ENCODE measurements at places on chromosomes 5 and 9.

DNA sequence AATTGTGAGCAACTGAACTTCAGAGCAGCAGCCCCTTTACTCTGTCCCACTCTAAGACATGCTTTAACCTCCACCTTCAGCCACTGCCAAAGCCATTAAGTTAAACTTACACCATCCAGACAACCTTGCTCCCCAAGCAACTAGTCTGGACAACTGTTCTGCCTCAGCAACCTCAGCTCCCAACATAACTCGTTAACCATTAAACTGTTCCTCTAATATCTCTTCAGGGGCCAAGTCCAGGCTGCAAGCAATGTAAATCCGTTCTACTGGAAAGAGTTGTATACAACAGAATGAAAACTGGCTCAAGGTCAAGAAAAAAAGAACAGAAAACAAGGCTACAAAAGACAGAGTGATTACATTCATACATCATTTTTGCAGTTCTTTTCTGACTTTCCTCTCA, 131.7 kb upstream of the TARS1 start:
- no peak for DNase-seq

DNA sequence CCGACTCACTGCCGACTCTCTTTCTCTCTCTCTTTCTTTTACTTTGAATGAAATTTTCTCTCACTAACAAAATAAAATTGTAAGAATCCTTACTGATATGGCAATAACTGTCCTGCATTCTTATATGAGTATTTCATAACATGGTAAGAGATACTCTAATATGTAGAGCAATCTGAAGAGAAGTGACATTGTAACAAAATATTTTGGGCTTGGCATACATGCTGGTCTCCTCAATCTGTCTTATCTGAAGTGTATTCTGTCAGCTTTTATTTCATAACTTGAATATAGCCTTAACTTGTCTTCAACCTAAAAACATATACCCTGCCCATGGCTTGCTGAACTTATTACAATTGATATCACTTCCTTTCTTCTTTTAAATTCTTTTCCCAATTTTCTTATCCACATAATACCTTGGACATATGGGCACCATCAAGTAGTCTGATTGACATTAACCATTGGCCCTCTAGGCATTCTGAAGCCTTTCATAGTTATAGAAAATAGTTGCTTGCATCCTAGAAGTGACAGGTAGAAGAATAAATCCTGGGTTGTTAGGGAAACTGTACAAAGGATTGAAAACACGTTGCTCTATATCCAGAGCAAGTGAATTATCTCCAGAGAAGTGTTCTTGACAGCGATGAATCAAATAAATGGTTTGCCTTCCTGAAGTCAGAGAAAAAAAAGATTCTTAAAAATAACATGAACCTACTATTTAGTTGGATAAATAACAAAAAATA, 537.6 kb upstream of the TYRP1 start:
- no peak for DNase-seq

DNA sequence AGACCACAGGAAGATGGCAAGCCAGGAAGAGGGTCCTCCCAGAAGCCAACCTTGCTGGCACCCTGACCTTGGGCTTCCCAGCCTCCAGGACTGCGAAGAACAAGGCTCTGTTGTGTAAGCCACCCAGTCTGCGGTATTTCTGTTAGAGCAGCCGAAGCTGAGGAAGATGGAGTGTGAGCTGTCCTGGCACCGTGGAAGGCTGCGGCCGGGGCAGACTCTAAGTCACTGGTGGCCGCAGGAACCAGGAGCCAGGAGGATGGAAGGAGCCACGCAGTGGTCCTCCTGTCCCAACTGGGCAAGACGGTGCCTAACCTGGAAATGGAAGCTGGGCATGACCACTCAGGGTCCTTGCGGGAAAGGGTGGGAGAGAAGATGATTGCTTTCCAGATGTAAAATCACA, 89.1 kb downstream of the ZNF354C start:
- no peak for DNase-seq

DNA sequence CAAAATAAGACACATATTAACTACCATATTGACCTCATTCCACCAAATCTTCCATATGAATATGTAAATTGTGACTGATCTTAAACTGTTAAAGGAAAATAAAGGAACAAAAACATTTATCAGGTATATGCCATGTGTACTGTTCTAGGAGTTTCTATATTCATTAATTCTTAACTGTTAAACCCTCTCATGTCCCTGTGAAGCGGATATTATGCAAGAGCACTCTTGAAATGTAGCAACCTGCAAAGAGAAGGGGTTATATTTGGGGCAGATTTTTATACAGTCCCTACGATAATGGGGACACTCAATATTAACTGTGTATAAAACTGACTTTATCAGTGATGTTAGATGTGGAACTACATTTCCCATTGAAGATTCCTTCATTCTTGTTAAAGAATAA, 184.9 kb upstream of the OR13F1 start:
- DNase-seq, result no peak

- DNase-seq, result no peak
Measured at GRCh38 chr5:68190619-68191018, 24.9 kb upstream of the PIK3R1 start.

DNA sequence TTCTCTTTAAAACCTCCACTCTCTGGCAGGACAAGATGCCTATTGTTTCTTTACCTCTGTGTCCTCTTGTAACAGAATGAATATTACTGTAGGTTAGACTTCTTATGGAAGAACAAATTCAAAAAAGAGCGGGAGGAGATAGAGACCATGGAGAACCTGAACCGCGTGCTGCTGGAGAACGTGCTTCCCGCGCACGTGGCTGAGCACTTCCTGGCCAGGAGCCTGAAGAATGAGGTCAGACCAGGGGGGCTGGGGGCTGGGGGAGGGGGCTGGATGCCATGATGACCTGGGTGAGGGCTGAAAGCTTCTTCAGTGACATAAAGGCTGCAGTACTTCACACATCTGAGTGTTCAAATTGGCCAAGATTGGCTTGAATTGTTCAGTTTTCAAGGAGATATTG, 61.4 kb downstream of the CFAP90 start:
- no peak for DNase-seq

DNA sequence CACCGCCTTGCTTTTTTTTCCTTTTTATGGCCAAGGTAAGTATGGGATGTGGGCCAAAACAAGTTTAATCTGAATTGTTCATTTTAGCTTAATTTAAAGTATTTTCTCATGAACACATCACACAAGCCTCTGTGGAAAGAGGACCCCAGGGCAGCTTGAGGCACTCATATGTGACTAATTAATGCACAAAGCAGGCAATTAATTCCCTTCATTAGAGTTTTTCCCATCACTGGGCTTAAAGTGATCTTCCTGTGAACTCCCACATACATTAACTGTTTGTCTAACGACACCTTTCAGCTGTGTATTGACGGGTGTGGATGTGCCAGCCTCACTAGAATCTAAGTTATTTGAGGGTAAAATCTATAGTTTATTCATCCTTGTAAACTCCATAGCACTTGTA, 103.3 kb downstream of the MRPS27 start:
- no peak for DNase-seq

DNA sequence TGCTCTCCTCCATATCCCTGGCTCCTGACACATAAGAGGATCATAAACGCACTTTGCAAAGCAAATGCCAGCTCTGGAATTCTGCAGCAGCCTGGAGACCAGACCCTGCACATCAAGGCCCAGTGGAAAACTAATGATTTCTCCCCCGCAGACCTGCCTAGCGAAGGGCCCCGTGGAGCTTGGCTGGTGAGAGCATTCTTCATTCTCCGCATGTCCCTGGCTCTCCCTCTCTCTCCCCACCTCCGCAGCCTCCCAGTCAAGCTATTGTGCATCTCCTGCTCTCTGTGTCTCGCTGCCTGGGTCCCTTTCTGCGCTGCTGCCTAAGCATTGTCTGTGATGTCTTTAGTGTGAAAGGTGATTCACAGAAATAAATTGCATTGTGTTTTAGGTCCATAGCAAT, 46.7 kb downstream of the GRIA1 start:
- no peak for DNase-seq

- DNase-seq, result no peak
Measured at GRCh38 chr5:125874717-125875116, 548.5 kb upstream of the GRAMD2B start.

DNA sequence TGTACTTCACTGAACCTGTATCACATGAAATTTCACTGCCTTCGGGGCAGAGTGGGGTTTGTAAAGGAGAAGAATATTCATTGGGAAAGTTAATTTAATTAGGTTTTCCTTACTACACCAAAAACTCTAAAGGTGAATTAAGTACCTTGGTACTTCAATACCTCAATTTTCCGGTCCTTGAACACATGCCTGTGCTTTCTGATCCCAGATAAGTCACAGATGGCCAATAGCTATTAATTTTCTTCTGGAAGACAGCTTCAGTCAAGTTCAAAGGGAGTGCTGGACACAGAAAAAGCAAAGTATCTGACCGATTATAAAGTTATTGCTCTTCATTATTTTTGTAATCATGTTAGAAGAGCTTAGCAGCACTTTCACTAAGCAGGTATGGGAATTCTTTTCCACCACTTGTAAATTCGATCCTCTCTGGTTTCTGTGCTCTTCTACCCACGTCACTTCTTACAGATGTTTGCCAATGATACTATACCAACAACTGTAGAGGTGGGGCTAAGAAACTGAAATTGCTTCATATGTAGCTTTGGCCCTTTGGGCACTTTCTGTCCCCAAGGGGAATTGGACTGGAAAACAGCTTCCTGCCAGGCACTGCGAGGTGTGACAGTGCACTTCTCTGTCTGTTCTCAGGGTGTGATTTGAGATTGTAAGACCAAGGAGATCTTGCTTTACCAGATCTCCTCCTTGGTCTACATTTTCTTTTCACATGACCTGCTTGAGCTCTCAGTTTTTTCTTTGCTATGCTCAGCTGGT, 164.0 kb downstream of the CCDC192 start:
- DNase-seq, result no peak

DNA sequence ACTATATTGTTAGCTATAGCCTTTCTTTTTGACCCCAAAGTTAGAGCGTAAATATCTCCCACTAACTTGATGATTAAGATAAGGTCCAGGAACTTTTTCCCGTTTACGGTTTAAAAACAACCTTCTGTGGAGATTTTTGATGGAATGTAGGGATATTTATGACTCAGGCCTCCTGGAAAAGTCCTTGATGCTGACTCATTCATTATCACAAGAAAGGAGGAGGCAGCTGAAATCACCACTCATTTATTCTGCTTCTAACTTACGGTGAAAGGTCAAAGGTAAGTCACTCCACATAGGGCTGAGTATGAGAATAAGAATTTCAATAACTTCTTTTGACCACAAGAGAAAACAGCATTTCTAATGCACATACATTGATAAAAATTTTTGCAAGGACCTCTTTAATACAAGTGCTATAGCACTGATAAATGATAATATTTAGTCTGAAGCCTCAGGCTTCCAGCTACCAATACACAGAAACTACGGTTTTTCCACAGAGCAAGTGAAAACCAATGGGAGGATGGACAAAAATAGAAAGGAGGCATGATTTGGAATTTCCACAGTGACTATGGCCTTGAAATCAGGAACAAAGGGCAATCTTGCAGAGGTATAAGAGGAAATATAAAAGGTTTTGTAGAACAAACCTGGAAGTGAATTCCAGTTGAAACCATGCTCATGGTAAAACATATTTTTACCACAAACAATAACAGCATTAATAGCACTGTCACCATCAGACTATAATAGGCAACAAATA, 146.5 kb downstream of the PPP2R2B start:
- DNase-seq, result peak; percentile 97

- DNase-seq, result no peak
Measured at GRCh38 chr5:6175172-6175854, 203.0 kb downstream of the MED10 start.

DNA sequence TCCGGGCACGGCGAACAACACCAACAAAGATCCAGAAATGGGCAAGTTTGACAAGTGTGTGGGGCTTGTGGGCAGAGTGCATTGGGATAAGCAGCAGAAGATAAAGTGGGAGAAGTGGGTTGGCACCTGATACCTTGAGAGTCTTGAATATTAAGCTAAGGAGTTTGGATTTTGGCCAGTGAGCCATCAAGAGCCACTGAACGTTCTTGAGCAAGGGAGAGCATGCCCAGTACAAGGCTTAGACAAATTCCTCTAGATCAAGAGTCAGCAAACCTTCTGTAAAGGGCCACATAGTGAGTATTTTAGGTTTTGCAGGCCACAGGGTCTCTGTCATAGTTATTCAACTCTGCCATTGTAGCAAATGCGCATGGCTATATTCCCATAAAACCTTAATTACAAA, 26.6 kb upstream of the TRMT10B start:
- no peak for DNase-seq

- peak; percentile 74 for DNase-seq
Measured at GRCh38 chr5:43121913-43122484, 1.3 kb downstream of the ZNF131 start.

DNA sequence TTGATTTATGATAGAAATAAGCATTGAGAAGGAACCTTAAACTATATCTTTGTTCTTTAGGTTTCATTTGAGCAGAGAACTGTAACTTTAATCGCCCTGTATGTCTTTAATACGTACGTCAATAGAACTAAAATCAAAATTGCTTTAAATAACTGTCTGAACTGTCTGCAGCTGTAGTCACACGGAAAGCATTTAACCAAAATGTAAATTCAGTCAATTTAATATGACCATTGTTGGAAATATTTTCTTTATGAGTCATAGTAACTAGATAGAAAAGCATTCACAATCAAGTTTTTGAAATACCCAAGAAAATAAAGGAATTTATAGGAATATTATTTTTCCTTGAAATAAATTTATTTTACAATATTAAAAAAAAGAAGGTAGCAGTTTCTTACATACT, 157.1 kb upstream of the CDH6 start:
- peak; percentile 0 for DNase-seq

GRCh38 chr9:129174724-129175514, 3.1 kb downstream of the IER5L start:
- peak; percentile 90 for DNase-seq

GRCh38 chr9:37992924-37993349, 76.1 kb downstream of the SHB start:
- DNase-seq, result no peak

DNA sequence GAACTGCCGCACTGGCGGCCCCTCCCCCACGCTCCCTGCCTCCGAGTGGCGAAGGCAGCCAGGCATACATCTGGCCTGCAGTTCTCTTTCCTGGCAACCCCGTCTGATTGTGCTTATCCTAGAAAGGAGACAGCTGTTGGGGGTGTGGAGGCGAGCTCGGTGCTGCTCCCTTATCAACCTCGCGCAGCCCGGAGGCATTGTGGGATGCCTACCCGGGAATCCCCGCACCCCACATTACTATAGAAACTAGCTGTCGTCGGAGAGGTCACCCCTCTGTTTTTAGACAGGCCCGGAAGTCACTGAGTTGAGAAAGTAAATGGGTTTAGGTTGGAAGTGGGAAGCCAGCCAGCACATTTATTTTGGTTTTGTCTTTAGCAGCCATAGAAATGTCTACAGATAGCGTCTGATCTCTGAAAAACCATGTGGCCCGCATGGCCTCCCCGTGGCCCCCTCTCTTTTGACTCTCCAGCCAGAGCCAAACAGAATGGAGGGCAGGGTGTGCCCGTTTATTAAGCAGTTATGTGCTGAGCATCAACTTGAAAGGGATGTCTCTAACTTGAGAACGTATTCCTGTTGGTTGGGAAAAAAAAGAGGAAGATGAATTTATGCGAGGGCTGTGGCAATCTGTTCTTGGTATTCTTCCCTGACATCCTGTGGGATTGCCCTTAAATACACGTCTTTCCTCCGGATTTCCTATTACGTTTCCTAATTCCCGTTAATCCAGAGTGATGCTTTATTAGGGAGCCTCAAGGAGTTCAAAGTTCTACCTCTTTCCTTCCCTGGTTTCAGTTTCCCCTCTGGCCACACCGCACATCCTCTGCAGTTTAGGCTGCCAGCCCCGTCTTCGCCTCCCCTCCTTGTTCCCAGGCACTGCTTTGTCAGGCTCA, 3.9 kb downstream of the STC2 start:
- no peak for DNase-seq
